ENCODE measurements at places on chromosomes 11 and 22.

DNA sequence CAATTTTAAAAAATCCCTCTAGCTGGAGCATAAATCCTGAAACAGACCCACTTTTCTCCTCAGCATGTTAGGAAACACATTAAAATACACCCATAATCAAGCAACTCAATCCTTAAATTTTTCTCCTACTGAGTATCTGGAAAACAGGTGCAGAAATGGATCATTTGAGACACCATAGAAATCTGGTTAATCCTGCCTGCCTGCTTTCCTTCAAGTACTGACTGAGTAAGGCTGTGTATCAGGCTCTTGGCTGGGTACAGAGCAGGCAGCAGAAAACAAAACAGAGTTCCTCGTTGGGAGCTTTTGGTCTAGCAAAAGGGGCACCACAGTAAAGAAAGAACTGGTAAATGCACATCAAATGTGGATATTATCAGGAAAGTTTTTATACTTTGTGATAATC is 1.9 kb downstream of the KCNQ1OT1 start:
- no peak for DNase-seq

DNA sequence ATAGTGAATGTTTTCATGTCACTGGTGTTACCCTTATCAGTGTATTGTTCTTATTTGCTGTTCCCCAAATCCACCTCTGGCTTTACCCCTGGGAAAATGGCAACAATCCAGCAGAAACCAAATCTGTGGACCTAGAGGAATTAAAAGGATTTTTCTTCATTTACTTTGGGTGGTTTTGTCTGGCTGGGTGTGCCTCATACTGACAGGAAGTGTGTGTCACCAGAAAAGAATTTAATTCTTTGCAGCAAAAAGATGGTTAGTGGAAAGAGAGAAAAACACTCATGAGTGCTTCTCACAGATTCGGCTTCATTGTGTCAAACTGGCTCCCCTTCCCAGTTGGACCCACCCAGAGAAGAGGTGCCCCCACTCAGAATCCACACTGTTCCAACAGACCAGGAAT is 38.9 kb downstream of the FZD4 start:
- no peak for DNase-seq

DNA sequence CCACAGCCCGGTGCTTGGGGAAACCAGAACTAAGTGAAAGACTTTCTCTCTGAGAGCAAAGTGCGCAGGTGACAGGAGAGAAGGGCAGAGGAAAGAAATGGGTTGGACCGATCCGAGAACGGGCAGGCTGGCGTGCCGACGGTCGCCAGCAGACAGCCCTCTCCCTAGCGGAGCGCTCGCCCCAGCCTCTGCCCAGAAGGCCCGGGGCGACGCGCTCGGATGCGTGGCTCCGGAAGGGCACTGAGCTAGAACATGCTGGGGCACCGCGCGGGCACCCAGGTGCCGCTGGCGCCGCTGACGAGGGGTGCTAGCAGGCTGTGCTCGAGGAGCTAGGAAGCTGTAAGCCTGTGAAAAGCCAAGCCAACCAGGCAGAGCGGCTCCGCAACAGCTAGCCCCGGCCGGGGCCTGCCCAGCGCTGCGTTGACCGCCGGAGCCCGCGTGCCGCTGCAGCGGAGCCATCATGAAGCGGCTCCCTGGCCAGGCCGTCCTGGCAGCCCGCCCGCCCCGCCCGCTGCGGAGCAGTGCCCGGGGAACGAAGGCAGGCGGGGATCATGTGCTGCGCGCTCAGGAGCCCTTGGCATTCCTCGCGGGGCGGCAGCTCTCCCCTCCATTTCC is 22.1 kb upstream of the RRAS2 start:
- peak; percentile 28 for DNase-seq

DNA sequence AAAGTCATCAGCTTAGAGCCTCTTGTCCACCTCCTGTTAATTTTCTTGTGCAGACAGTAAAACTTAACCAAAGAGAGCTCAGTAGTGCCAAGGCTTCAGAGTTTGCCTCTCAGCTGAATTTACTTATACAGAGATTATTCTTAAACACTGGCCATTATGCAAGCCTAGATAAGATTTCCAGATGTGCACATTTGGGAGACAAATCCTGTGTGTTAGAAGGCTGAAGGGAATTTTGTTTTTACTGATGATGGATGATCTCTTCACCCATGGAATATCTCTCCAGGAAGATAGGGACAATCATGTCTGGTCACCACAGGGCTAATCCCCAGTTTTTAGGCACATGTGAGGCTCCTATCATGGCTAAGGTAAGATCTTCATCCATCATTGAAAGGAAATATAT is 157.6 kb upstream of the FAT3 start:
- no peak for DNase-seq

DNA sequence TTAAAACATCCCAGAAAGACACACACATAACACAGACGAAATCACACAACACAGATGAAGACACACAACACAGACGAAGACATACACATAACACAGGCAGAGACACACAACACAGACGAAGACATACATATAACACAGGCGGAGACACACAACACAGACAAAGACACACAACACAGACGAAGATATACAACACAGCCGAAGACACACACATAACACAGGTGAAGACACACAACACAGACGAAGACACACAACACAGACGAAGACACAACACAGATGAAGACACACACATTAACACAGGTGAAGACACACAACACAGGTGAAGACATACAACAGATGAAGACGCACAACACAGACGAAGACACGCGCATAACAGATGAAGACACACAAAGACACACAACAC is 4.8 kb upstream of the MOB2 start:
- DNase-seq, result no peak

DNA sequence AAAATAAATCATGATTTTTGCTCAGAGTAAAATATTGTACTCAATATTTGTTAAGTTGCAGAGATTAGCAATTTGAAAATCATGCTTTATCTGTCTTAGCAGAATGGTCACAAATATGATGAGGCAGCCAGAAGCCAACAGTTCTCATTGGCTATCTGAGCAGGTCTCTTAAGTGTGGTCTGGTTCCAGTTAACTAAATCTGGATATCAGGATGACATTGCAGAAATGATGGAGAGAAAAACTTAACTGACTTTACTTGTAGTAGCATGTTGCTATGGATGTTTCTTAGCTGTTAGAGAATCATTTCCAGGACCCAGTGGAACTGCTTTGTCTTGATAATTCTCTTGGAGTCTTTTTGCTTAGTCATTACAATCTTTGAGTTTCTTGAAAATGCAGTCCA is 1070.3 kb downstream of the JRKL start:
- DNase-seq, result no peak

DNA sequence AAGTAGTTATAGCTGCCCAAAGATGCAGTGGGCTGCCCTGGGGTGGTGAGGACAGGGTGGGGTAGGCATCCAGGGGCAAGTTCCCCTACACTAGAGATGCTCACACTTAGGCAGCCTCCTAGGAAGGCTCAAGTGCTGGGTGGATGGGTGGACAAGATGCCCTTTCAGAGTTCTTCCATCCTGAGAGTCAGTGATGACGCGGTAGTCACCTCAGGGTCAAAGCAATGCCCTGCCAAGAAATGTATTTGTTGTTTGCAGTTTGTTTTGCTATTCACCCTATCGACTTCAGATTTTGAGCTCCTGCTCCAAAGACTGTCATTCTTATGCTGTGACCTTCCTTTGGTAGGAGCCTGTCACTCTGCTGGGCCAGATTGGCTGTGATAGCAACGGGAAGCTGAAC is 18.9 kb downstream of the POLA2 start:
- no peak for DNase-seq

DNA sequence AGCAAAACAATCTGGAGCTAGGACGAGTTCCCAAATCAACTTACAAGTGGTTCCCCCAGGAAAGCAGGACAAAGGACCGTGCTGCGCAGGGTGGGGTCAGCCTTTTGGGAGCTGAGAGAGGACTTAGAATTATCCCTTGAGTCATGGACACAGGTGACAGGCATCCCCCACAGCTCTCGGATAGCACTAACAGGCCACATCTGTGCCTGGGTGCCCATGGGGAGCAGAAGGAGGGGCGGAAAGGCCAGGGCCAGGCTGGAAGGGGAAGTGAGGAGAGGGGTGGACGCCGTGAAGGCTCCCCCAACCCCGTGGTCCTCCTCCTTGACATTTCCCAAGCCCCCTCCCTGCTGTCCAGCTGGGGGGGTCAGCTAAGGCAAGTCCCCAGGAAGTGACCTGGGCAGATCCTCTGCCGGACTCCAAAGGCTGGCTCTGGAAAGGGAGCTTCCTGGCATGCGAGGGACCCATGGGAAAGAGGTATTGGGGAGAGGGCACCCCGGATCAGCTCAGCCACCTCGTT is 31.6 kb upstream of the A4GALT start:
- DNase-seq, result no peak

- no peak for DNase-seq
These were observed 41.2 kb upstream of the GRAMD4 start for GRCh38 chr22:46578824-46579561.

- no peak for DNase-seq
These were observed 14.5 kb downstream of the CCDC157 start for GRCh38 chr22:30371321-30371720.

- DNase-seq, result no peak
These were observed 34.9 kb upstream of the DAGLA start for GRCh38 chr11:61645179-61645868.

DNA sequence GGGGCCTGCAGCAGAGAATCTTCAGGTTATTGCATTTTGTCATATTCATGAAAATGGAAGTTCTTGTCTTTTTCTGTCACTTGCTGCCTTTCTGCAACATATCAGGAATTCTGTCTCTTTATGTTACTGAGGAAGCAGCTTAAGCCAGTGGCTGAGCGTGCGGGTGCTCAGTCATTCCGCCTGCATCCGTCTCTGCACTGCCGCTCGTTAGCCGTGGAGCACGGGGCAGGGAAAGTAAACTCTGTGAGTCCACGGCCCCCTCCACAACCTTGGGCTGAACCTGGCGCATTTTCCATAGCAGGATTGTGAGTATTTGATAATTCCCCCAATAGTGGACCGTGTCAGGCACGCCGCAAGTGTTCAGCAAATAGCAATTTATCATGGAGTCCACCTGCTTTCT is 1007.7 kb downstream of the BRD1 start:
- DNase-seq, result no peak

DNA sequence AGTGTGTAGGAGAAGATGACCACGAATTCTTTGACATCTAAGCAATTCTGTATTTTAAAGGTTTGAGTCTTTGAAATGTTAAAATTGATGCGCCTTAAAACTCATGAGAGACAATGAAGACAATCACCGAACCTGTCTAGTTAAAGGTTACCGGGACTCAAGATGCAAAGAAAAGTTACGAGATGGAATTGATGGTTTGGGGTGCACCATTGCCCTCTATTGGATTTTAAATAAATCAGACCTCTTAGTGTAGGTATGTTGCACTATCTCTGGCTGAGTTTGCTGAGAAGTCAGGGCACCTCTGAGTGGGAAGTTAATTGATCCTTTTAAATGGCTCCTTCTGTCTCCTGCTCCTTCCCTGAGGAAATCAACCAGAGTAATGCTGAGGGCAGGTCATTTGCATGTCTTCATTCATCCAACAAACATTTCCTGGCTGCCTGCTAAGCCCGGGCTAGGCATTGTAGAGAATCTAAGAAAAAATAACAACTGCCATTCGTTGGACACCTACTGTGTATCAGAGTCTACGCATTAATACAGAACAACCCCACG is 19.4 kb upstream of the TMA7B start:
- no peak for DNase-seq

- DNase-seq, result no peak
These were observed 79.7 kb upstream of the WNT7B start for GRCh38 chr22:46056546-46057245.

- DNase-seq, result no peak
These were observed 2.0 kb upstream of the AP5B1 start for GRCh38 chr11:65782816-65783228.

GRCh38 chr22:39206491-39206890 is 38.3 kb downstream of the PDGFB start:
- no peak for DNase-seq

- no peak for DNase-seq
These were observed 48.7 kb downstream of the VSIG10L2 start for GRCh38 chr11:125994509-125994908.

DNA sequence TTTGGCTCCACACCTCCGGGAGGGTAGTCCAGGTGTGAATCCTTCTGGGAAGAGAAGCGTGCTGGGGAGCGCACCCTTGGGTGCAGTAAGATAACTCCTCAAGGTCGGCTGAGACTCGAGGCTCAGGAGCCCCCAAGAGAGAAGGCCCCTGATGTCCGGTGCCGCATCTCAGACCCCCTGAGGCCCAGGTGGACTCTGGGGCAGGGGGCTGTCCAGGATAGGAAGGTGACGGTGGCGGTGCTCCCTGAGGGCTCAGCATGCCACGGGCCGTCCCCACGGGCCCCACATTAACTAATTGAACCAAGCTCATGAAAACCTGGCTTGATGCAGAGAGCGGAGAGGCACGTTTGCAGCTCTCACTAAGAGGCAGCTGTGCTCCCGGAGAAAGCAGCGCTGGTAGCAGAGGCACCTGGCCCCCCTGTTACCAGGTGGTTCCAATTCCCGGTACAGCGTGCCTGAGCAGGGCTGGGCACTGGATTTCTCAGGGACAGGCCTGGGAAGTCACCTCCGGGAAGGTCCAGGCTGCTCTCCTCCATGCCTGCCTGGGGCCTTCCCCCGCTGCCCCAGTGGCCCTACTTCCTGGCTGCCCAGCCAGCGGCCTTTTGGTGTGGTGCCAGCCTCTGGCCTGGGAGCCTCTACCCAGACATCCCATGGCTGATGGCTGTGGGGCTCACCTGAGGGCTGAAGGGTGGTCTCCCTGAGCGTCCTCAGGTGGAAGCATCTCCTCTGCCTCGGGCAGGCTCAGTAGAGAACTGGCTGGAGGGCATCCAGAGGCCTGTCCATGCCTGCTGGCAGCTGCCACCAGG is 1.1 kb downstream of the KCNQ1 start:
- DNase-seq, result no peak

- no peak for DNase-seq
These were observed 16.7 kb downstream of the PDE2A start for GRCh38 chr11:72657411-72658100.

DNA sequence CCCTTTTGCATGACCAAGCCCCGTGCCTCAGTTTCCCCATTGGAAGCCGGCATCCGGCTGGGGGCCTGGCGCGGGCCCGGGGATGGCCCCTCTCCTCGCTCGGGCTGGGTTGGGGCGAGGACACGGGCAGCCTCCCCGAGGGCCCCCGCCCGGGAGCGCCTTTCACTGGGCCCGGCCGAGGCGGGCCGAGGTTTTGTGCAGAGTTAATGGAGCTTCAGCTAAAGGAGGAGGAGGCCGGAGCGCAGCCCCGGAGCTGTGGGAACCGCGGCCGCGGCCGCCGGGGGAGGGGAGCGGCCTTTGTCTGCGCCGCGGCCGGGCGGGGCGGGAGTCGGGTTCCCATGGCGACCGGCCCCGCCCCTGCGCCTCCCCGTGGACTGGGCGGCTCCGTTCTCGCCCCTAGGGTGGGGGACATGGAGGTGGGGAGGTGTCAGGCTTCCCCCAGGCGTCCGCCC is 1.4 kb upstream of the MAPK11 start:
- no peak for DNase-seq

- DNase-seq, result no peak
These were observed 76.3 kb upstream of the TCF20 start for GRCh38 chr22:42346722-42347121.

DNA sequence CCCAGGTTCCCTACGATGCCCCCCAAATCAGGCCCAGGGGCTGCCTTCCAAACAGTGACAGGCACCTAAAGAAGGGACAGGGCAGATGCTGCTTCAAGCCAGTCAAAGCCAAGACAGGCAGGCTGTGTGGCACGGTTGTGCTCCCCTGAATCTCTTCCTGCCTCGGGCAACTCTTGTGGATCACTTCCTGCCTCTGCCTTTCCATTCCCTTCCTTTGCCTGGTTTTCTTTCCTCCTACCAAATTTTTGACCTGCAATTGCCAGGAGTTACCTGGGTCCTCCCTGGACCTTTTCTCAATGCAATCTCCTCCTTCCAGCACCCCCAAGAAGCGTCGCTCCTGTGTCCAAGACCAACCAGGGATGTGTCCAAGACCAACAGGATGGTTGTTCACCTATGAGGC is 5.5 kb downstream of the C11orf16 start:
- DNase-seq, result no peak

- DNase-seq, result no peak
These were observed 43.4 kb upstream of the GLYAT start for GRCh38 chr11:58775066-58775708.

Data from activated gamma-delta T cell treated with anti-CD3 and anti-CD28 coated beads, Interleukin-2, amount 50 U/mL, for 16 hours (primary cell).